ENCODE measurements at places on chromosomes 16 and 17.

GRCh38 chr16:10980813-10981212 lies 36.4 kb downstream of the CLEC16A start:
- no peak for DNase-seq

GRCh38 chr17:77341069-77341541 lies 200.3 kb downstream of the SEC14L1 start:
- no peak for DNase-seq

- no peak for DNase-seq
Observed at GRCh38 chr17:43767053-43767712, 8.6 kb upstream of the SOST start.

DNA sequence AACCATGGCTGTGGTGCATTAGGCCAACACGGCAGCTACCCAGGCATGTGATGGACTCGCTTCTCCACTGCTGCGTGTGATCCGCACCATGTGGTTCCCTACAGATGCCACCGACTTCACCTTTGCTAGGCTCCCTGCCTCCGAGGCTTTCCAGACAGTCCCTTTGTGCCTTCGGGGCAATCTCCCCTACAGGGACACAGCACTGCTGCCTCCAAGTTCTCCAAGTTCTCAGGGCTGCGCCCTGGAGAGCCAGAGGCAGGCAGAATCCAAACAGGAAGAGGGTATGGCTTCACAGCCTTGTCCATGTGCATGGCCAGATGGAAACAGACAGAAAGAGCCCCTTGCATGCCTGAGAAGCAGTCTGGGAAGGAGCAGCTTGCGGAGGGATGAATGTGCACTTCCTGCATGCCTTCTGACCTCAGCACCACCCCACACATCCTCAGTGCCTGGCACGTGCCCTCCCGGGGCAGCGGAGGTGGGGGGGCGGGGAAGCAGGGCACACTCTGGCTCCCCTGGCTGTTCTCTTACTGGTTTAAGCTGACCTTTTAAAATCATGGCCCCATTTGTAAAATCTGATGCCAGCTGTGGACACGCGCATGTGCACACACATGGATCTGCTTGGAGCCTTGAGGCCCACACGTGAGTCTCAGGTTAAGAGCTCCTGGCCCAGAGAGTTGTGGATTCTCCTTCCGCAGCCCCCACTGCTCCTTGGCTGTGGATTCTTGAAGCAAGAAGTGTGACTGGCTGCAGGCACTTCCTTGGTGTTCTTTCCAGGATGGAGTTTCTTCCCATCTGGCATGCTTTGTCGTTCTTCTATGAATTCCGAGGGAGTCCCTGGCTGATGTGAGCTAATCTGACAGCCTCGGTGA lies 55.3 kb upstream of the MTSS2 start:
- DNase-seq, result peak; percentile 95

DNA sequence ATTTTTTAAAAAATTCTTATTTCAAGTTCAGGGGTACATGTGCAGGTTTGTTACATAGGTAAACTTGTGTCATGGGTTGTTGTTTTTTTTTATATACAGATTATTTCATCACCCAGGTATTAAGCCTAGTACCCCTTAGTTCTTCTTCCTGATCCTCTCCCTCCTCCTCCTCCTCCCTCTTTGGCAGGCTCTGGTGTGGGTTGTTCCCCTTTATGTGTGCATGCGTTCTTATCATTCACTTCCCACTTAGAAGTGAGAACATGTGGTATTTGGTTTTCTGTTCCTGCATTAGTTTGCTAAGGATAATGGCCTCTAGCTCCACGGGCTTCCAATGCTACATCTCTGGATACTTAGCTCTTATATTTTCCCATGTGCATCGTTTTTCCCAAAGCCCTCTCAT lies 404.4 kb downstream of the HAPSTR1 start:
- no peak for DNase-seq

DNA sequence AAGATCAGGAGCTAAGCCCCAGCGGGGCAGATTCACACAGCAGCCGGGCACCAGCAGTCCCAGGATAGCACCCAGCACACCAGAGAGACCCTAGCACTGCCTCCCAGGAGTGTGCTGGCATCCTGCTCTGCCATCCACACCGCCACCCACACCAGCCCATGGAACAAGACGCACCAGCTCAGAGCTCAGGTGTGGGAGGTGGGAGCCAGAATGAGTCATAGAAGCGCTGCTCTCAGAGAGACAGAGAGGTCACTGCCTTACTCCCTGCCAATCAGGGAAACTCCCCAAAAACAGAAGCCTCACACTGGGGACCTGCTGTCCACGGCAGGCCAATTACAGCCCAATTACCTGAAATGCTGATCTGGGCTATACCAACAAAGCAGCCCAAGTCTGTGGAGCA lies 64.9 kb downstream of the CDYL2 start:
- no peak for DNase-seq

GRCh38 chr17:49219987-49220386 lies 9.5 kb downstream of the ABI3 start:
- DNase-seq, result no peak

DNA sequence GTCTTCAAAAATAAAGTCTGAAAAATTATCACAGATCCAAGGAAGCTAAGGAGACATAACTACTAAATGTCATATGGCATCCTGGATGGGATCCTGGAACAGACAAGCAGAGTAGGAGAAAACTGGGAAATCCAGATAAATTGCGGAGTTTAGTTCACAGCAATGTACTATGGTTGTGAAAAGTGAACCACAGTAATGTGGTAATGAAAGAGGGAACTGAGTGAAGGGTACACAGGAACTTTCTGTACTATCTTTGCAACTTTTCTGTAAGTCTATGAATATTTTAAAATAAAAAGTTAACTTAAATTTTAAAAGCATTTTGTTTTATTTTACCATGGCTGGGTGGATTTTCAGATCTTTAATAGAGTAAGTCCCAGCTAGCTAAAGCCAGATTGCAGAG lies 16.3 kb downstream of the SLFN12L start:
- no peak for DNase-seq

- DNase-seq, result peak; percentile 77
Observed at GRCh38 chr16:1530883-1531637, 2.4 kb upstream of the TMEM204 start.

GRCh38 chr16:86502856-86503748 lies 7.2 kb upstream of the FOXF1 start:
- peak; percentile 42 for DNase-seq

DNA sequence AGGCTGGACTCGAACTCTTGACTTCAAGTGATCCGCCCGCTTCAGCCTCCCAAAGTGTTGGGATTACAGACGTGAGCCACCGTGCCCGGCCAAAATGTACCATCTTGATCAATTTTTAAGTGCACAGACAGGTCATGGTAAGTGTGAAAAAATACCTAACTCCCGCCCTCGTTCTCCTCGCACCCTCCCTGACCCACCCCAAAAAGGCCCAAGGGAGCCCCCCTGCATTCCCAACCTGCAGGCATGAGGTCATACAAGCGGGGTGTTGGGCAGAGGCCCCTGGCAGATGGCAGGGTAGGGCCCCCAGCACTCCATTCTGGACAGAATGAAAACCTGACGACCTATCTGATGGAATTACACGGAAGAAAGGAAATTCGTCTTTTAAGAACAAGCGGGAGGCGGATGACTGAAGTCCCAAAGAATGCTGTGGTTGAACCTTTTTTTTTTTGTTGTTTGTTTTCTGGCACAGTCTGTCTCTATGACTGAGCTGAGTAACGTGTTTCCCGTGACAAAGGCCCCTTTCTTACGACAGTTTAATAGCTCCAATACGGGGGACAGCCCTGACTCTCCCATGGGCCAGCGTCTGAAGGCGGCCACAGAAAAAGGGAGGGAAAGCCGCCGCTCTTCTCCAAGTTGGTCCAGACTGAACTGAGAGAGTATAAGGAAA lies 376.4 kb downstream of the SLC39A11 start:
- peak; percentile 98 for DNase-seq

GRCh38 chr16:85227946-85228862 lies 115.9 kb upstream of the CIBAR2 start:
- no peak for DNase-seq

- DNase-seq, result no peak
Observed at GRCh38 chr16:379961-380761, 1.6 kb downstream of the PGAP6 start.

- DNase-seq, result peak; percentile 66
Observed at GRCh38 chr16:50972876-50973275, 178.2 kb downstream of the SALL1 start.

DNA sequence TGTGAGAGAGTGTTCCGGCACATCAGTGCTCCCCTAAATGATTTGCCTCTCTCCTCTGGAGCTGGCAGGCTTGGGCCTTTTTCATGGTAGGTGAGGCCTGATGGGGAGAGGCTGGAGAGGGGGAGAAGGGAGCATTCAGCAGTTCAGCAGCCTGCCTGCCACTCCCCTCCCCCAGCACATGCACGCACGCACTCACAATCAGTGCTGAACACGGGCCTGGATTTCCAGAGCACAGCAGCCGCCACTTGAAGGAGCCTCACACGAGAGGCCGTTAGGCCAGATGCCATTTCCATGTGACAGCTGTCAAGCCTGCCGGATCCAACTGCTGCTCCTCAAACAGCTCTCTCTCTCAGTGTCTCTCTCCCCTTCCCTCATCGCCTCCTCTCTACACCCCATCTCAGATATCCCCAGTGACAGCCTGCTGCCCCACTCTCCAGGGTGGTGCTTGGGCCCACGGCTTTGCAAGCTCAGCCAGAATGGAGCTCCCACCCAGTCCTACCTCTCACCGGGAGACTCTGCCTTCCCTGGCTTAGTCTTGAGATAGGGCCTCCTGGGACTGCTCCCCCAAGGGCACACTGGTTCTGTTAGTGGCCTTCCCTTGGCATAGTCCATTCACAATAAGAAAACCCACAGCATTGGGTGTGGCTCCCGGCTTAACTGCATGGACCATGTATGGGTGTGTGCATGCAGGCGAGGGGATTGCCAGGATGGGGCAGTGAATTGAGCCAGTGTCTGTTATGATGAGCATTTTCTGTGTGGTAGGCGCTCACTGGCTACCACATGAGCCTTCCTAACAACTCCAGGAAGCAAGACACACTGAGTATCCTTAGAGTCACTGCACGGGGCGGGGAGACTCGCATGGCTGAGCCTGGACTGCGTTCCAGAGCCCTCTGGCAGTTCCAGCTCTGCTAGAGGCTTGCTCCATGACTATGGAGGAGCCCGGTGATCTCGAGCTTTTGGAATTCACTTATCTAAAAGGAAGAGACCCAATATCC lies 226.2 kb downstream of the CCDC182 start:
- DNase-seq, result peak; percentile 84

GRCh38 chr17:10061111-10061845 lies 137.1 kb downstream of the GAS7 start:
- DNase-seq, result peak; percentile 95

- no peak for DNase-seq
Observed at GRCh38 chr16:23293016-23293415, 9.1 kb upstream of the SCNN1B start.

DNA sequence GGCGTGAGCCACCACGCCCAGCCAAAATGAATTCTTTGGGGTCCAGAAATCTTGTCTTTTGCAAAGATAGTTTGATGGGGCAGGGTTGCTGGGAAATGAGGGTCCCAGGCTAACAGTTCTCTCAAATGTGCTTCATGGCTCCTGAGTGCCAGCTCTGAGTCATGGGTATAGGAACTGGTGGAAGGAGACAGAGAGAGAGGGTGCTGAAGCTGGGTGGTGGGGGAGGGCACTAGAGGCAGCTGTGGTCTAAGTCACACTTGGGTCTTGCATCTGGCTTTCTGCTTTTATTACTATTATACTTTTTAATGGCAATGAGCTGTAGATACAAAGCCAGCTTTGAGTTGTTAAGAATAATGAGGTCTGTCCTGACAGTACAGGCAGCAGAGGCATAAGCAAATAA lies 54.6 kb downstream of the PRKCA start:
- DNase-seq, result peak; percentile 34

GRCh38 chr16:87515475-87516330 lies 22.9 kb upstream of the ZCCHC14 start:
- DNase-seq, result no peak

DNA sequence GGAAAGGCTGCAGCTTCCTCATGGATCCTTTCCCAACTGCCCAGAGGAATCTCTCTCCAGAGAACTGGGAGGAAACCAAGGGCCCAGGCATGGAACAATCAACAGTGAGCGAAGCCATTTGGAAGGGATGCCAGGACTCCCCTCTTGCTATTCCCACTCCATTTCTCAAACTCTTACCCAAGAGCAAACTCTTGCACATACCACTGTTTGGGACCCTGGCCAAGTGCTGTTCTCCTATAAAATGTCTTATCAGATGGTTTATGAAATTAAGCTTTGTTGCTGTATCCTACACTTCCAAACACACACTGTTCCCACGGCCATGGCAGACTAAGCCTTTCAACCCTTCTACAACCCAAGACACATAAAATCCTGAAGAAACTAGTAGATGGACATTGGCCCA lies 48.3 kb upstream of the AXIN2 start:
- no peak for DNase-seq

- no peak for DNase-seq
Observed at GRCh38 chr16:1278477-1278876, 22.6 kb downstream of the TPSD1 start.

DNA sequence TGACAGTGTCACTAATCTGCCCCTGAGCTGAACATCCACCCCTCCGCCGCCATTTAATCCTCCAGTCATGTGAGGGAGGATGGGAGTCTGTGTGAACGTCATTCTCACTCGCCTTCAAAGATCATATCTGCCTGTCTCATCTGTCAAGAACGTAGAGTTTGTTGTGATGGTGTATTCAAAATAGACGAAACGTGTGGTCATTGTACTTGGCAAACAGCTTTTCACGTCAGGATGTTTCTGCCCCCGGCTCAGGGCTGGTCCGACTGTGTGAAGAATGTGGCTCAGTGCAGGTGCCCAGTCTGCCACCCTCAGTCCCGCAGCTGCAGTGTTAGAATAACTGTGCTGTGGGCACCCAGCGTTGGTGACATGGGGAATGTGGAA lies 148.0 kb downstream of the KCNJ12 start:
- no peak for DNase-seq

DNA sequence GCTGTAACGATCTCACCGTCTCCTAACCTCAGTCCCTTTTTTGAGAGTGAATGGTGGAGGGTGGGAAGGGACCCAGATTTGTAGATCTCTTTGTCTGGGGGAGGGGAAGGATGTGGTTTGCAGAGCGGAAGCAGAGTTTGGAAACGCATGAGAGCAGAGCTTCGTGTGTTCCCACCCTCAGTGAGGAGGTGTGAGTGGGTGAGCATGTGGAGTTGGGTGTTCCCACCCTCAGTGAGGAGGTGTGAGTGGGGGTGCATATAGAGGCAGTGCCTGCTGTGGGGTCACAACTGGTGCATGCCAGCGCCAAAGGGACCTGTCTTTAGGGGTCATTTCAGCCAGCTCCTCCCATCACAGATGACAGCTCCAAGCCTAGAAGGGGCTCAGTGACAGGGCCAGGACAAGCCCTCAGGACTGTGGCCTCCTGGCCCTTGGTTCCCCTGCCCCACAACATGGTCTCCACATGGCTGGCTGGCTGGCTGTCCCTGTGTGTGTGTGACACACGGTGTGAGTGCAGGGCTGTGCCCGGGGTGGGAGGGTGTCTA lies 1.8 kb upstream of the CISD3 start:
- DNase-seq, result no peak
